ENCODE measurements at places on chromosomes 1 and 21.

GRCh38 chr1:214107322-214108096 lies 119.7 kb downstream of the PROX1 start:
- no peak for DNase-seq

DNA sequence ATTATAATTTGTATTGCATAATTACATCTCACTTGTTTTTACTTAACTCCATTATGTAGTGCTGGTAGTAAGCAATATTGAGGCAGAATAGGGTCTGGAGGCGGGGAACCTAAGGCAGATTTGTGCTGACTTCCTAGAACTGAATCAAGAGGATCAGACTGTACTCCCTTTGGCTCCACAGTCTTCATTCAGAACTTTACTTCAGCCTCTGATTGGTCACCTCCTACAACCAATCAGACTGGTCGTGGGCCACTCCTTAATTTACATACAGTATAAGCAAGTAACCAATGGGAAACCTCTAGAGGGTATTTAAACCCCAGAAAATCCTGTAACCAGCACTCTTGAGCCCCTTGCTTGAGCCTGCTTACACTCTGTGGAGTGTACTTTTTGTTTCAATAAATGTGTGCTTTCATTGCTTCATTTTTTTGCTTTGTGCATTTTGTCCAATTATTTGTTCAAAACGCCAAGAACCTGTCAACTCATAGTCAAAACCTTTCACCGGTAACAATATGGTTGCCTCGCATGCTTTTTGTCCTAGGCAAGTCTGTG lies 31.6 kb downstream of the ZBTB8OS start:
- no peak for DNase-seq

- no peak for DNase-seq
These were observed at the start of gene CAPN8 for GRCh38 chr1:223665592-223666312. CAPN8 (minus strand) TSS chr1:223665701; CDS start chr1:223665646, 55 bp downstream.

GRCh38 chr21:38649120-38649519 lies 150.8 kb upstream of the ERG start:
- DNase-seq = no peak

- no peak for DNase-seq
These were observed 444.8 kb downstream of the KIF26B start for GRCh38 chr1:245599371-245600174.

GRCh38 chr1:67188137-67188536 lies 21.9 kb downstream of the IL23R start:
- no peak for DNase-seq

GRCh38 chr1:216523449-216524190 lies 100.4 kb upstream of the USH2A start:
- DNase-seq = no peak

GRCh38 chr1:153795330-153795837 lies 20.2 kb downstream of the SLC27A3 start:
- no peak for DNase-seq

DNA sequence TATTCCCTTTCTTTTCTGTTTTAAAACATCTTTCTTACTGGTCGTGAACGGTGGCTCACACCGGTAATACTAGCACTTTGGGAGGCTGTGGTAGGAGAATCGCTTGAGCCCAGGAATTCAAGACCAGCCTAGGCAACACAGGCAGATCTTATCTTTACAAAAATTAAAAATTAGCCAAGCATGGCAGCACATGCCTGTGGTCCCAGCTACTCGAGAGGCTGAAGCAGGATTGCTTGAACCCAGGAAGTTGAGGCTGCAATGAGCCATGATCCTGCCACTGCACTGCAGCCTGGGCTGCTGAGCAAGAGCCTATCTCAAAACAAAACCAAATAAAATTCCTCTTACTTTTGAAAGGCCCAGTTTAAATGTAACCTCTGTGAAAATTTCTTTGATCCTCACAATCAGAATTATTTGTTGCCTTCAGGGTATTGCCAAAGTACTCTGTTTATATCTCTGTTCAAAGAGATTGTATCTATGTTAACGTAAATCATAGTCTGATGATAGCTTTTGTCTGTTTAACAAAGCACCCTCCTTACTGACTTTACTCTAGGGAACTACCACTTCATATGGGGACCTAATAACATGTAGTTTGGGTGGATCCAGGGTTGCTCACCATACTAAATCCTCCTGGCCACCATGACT lies 71.6 kb downstream of the RERE start:
- no peak for DNase-seq

- no peak for DNase-seq
These were observed 324.0 kb upstream of the VAMP3 start for GRCh38 chr1:7447093-7447492.

DNA sequence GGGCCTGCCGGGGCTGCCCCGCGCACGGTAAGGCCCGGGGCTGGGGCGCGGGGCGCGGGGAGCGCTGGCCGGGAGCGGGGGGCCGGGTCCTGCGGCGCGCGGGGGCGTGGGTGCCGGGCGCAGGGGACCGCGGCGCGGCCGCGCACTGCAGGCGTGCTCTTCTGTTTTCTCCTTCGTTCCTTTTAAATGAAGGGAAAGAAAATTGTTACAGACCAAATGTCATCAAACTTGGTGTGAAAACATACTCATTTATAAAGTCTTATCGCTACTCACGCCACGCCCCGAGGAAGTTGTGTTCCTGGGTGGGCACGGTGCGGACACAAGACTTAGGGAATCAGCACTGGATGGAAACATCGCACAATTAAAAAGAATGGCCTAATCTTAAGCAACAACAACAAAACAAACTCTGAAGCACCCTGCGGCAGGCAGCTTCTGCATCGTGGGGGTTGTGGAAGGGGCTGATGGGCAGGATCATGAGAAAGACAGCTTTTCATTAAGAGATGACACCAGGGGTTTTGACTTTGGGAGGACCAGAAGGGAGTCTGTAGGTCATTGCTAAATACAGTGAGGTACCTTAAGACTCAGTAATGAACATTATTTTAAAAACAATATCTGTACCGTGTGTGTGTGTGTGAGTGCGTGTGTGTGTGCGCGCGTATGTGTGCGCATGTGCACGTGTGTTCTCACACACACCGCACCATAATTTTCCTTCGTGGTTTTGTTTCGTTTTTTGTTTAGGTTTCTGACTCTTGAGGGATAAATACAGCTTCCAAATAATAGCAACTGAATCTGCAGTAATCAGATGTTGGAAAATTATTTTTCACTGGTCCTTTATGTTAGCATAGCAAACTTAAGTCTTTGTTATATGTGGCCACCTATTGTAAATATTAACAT lies 548 bp downstream of the B3GALT5 start:
- DNase-seq = no peak

DNA sequence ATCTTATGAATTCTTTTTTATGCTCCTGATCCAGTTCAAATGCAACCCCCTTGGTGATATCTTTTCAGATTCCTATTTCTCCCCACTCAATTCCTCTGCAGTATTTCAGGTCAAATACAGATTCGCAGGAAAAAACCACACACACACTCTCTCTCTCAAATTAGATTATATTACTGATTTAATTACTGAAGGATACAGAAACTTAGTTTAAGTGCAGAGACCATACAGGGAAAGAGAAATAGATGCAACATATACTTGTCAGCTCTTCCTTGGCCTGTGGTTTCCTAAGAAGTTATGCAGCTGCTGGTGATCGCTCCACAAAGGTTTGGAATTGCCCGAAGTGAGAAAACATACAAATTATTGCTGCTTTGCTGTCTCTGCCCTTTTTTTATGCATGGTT lies 400.9 kb downstream of the AGBL4 start:
- no peak for DNase-seq

- no peak for DNase-seq
These were observed 38.2 kb upstream of the PLA2G5 start for GRCh38 chr1:20031836-20032235.

DNA sequence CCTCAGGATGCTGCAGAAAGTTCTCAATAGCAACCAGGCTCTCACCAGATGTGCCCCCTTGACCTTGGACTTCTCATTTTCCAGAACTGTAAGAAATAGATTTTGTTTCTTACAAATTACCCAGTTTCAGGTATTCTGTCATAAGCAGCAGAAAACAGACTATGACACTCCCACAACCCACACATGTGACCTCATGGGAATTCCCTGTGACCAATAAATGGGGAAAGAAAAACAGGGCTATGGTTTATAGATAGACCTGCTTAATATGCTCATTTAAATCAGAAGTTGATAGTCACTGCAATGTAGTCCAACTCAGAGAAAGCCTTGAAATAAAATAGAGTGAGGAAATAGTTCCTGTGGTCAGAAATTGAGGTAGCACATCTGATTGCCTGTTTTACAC lies 380.9 kb upstream of the PTBP2 start:
- no peak for DNase-seq

DNA sequence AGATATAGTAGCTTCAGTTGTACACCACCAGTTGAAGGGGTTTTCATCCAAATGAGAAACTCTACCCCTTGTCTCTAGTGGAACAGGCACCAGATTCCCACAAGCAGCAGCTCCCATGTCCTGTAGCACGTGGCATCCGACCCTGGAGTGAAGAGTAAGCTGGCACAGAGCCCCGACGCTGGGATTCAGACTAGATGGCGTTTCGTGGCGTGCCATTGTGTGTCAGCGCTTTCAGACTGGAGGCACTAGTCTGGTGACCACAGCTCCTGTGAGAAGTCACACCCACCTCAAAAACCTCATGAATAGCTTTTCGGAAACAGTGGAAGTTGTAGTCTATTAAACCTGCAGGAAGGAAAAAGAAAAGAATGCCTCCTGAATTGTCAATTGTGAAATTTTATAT lies 20.2 kb downstream of the RRAGC start:
- DNase-seq = no peak

- no peak for DNase-seq
These were observed 29.3 kb downstream of the MACO1 start for GRCh38 chr1:25460020-25460419.

DNA sequence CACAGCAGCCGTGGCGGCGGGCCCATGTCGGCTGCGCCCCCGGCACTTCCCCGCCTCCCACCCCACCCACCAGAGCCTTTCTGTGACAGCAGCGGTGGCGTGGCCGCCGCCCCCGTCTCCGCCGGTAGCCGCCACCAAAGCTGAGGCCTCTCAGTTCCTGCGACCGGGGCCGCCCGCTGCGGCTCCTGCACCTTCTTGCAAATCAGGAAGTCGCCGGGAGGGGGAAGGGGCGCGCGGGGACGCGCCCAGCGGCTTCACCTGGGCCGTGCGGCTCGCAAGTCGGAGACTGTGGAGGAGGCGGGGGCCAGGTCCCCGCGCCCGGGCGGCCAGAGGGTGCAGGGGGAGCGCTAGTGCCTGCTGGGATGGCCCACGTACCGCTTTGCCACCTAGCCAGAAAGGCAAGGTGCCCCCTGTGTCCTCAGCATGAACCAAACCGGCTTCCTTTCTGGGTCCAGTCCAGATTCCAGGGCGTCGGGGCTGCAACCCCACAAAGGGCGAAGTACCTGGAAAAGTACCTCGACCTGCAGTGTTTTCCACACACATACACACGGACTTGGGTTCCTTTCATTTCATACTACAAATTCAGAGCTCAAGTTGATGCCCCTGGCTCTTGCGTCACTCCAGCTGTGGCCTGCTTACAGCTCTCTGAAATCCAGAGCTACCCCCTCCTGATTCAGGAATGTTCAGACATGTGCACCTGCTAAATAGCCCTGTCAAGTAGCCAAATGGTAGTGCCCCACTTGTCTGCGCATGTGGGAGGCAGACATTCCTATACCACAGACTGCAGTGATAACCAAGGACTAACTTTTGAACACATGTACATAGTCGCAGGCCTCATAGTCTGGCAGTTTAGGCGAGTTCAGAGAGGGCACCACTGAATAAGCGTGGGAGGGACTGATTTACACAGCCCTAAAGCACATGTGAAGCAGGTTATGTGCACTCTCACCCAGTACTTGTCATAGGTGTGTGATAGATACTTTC lies at the start of gene DENND1B:
TSS of gene DENND1B (minus strand) at position 199 of the 981 bp plus-strand sequence. CDS start 325 bp downstream, outside the sequence.
- peak; percentile 86 for DNase-seq

GRCh38 chr21:44566403-44566802 lies 7.1 kb upstream of the KRTAP10-4 start:
- no peak for DNase-seq

- DNase-seq = no peak
These were observed 29.1 kb upstream of the TRABD2B start for GRCh38 chr1:48026275-48026674.

DNA sequence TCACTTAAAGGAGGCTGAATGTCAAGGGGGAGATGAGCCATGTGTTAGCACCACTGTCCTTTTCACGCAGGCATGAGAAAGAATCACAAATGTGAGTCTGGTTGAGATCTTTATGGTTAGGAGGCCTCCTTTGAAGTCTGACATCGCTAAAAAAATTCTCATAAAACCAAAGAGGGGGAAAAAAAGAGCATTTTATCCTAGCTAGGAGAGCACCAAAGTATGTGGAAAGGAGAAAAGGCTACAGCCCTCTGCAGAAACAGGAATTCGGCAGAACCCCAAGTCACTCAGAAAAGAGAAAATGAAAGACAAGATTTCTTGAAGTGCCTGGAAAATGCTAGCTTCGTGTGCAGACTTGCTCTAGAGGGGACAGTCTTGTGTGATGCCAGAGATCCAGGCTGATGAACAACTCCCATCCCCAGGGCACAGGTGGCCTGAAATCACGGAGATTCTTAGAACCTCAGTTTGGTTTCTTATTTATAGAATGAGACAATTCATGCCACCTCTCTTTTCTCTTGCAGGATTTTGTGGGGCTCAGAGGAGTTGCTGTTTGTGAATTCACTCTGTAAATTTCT lies 61.5 kb downstream of the RUNX1 start:
- DNase-seq = no peak

DNA sequence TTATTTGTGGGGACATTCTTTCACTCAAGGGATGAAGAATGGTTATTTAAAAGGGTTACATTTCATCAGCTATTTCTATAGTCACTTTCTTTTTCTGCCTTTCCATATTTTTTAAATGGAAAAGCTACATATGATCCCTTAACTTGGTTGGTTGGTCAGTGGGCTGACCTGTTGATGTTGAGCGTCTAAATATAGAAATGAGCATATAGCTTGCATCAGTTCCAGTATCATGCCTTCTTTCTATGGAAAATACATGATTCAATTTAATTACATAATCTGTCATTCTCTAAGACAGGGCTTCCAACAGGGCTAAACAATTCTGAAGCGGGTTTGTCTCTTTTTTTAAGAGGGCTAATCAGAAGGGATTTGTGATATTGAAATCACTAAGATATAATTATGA lies 40.6 kb downstream of the TYW3 start:
- no peak for DNase-seq

DNA sequence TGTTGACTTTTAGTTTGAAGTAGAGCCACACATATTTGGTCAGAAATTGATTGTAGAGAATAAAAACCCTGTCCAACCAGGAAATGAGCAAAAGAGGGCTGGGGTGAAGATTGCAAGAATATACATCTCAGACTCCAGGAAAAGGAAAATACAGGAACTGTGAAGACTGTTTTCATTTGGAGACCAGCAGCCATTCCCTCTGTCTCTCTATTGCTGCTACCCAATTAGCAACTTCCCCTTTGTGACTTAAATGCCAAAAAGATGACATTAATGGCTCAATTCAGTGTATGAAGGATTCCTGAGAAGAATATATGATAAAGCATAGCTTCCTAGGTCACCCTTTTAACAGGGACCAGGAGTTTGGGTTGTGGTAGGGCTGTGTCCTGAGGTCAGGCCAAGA lies 31.6 kb upstream of the CEP350 start:
- no peak for DNase-seq

Measured in CD4-positive, alpha-beta T cell treated with Interleukin-1 beta for 1 hour (primary cell).